ENCODE measurements at places on chromosomes 5 and 9.

DNA sequence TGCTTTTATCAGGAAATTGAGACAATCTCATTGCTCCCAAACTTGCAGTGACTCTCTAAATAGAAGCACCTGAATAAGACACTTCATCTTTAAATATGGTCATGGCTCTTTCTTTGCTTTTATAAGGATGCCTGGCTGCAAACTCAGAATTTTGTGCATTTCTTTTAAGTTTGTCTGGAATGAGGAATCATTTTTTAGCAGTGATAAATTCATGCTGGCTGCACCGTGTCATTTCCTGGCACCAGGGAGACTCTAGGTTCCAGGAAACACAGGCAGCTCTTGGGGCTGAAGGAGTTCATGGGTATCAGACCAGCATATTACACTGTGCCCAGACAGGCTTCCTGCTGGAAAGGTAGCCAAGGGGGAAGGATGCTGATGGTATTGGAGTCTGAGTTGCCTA, 109.9 kb downstream of the NUDT12 start:
- peak; percentile 52 for DNase-seq

DNA sequence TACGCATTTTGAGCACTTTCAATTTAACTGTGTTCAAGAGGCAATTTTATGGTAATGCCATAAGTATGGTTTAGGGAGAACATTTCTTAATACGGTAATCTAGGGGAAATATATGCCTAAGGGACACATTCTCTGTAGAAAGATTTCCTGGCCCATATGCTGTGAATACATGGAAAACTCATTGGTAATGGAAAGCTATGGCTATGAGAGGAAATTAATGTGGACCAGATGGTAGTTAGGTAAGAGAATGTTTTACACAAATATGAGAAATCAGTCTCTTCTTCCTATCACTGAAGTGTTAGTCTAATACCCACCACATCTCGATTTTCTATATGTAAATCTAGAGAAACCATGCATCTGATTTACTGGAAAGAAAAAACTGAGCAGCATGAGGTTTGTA, 105.0 kb downstream of the SEMA6A start:
- no peak for DNase-seq

DNA sequence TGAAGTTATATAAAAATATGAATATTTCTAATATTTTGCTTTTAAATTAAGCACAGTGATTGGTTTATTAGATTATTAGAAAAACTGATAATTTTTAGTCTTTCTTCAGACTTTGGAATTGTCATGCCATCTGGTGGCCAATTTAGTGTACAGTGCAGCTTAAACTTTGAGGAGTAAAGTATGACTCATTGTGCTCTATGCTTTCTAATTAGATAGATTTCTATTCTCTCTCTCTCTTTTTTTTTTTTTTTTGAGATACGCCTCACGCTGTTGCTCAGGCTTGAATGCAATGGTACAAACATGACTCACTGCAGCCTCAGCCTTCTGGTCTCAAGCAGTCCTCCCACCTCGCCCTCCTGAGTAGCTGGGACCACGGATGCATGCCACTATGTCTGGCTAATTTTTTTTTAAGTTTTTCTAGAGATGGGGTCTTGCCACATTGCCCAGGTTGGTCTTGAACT, 42.1 kb upstream of the GPR21 start:
- peak; percentile 83 for DNase-seq

DNA sequence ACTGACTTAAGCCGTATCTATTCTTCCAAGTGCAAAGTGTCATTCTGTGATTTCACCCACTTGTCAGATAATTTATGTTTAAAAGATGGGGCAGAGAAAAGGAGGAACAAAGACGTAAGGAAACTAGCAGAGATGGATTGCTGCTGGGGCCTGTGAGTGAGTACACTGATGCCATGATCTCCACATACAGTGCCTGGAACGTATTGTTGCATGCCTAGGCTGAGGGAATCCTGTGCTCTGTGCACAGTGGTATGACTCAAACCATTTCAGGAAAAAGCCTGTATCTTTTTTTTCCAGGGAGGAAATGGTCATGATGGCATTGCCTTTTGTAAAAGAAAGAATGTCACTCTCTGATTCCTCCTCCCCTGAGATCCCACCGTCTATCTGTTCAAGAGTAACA, 359.5 kb upstream of the ADAMTS16 start:
- DNase-seq, result no peak

- no peak for DNase-seq
Observed at GRCh38 chr5:68273717-68274409, 58.3 kb downstream of the PIK3R1 start.

DNA sequence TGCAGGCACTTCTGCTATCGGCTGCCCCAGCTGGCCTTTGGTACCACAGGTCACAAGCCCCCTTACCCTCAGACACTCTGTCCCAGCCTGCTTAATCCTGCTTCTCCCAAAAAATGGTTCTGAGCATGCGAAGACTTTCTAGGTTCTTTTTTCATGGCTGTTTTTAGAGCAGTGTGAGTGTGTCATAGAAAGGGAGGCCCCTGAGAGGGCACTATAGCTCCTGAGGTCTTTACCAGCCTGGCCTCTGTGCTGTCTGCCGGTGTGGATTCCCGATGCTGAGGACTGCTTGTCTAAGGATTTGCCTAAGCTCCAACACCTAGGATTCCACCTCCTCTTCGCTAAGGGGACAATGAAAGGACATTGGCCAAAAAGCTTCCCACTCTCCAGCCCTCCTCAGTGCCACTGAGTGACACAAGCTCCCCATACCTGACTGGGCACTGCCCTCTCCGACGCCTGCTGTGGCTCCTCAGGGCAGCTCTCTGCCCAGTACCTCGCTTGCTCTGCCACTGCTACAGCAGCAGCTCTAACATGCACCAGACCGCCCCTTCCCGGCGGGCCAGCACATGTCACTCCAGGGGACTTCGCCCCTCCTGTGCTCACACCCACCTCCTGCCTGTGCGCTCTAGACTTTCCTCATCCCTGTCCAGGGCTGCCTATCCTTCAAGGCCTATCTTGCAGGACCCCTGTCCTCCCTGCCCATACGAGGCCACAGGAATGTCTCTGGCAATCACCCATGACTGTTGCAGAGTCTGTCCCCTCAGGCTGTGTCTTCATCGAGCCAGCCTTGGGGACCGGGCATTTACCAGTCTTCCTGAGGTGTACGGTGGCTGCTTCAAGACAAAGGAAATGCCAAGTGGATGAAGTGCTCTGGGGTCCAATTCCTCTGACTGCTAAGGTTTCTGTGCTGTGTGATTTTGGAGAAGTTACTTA, 21.0 kb downstream of the MACROH2A1 start:
- DNase-seq, result no peak

DNA sequence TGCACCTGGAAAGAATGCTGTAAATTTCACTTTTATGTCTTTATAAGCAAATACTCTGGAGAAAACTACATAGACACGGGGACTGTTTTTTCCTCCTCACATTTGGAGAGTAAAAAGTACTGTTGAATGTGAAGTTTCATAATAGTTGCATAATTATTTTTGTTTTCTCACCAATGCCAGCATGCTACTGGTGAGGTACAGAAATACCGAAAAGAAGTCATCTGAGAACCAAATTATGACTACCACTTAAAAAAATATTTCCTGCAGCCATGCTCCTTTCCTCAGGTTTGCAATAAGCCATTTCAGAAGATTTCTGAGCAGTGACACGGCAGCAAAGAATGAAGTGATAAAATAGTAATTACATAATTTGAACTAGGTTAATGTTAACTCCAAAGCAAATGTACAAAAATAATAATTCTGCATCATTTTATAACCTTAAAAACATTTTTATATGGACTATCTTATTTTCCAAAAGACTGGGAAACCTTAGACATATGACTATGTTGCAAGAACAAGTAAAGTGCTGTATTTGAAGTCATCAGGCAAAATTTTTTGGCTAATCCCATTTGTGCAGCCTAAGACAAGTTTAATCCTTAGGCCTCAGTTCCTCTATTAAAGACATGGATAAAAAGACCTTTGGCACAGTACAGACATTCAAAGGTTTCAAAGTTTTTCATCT, 144.7 kb downstream of the PCSK1 start:
- DNase-seq, result no peak

DNA sequence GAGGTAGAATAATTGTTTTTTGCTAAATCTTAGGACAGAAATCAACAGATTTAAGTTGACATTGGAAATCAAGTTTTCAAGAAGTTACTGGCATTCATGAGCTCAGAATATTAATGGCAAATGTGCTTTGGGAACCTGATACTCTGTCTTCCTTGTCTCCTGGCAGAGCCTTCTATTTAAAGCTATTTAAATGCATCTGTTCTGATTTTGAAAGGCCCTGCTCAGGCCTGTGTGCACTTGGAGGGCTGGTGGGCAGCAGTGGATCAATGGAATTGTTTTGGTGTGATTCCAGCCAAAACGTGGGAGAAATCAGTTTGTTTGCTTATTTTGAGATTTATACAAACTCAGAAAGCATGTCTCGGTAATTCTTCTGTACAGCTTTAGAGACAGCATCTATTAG, 38.5 kb downstream of the FBXL7 start:
- DNase-seq, result no peak

DNA sequence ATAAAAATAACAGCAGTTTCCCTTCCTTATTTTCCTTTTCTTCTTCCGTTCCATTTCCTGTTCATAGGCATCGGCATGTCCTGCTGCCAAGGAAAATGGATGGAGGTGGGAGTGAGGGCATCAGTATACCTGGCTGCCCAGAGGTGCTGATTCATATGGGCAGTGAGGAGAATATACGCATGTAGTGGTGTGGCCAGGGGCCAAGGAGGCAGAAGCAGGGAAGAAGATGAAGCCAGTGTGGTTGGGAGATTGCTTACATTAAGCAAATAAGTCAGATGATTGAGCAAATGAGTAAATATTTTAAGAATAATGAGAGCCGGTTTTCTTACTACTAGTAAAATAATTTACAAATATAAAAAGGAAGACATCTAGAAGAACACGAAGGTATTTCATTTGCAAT, 344.9 kb upstream of the PAPPA start:
- DNase-seq, result no peak

DNA sequence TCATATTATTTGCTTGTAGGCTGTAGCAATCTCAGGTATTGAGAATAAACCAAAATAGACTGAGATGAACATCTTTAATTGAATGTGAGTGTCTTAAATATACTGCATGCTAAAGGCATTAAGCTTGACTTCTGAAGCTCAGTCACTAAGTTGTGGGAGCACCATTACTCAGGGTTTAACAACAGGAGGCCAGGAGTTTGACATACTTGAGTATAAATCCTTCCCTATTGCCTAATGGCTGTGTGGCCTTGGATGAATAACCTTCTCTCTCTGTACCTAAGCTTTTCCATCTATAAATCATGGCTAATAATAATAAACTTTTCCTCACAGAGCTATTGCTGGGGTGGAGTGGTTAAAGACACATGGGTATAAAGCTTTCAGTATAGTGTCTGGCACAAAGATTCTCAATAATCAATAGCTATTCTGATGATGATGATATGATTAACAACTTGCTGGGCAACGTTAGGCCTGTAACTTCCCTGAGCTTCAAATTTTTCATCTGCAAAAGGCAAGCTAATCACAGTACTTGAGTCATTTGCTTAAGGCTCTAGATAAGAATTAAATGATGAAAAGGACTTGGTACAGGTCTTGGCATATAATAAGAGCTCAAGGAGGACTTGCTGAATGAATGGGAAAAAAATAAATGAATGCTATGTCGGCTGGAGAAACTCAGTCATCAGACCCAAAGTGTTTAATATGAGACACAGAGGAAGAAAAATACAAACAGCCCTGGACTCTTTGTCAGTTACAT, 174.0 kb upstream of the IL12B start:
- DNase-seq, result no peak

- peak; percentile 96 for DNase-seq
Observed at GRCh38 chr9:127185931-127186781, 63.7 kb upstream of the ANGPTL2 start.

DNA sequence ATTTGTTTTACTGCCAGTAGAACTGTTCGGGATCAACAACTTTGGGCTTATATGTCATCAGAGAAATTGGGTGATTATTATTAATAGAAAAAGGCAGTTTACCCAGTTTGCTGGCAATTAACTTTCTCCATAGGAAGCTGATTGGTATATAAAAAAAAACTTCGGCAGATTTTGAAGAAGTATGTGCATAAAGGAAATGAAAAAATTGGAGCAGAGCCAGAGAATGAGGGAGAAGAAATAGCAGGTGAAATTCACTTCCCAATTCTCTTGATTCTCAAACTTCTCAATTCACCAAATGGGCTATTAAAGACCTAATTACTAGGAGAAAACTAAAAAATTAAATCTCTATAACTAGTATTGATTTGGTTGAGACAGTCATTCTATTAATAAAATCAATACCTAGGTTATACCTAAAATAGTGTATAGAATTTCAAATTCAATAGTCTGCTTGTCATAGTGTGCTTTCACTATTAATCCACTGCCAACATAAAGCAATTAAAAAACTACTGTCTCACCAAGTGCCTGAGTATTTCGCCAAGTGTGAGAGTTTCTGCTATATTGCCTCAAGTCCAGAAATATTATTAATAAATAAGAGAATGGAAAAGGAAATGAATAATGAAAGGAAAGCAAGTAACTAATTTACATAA, 47.5 kb downstream of the STX17 start:
- no peak for DNase-seq

GRCh38 chr5:95027151-95027721, 257.7 kb downstream of the MCTP1 start:
- no peak for DNase-seq

GRCh38 chr5:40514976-40515375, 164.7 kb upstream of the PTGER4 start:
- DNase-seq, result no peak

DNA sequence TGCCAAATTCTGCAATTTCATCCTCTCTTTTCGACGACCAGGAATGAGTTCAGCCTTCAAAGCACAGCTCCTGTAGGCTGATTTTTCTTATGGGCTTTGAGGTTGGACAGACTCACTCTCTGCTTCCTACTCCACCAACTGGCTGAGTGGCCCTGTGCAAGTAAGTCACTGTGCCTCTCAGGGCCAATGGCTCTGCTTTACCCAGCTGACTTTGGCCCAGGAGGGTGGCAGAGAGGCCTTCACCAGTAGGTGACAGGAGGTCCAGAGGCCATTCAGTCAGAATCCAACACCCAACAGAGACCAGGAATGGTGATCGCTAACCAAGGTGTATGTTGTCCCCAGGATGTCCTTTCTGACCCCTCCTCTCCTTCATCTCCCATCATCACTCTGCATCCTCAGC, 49.5 kb upstream of the ALDH1B1 start:
- DNase-seq, result no peak

DNA sequence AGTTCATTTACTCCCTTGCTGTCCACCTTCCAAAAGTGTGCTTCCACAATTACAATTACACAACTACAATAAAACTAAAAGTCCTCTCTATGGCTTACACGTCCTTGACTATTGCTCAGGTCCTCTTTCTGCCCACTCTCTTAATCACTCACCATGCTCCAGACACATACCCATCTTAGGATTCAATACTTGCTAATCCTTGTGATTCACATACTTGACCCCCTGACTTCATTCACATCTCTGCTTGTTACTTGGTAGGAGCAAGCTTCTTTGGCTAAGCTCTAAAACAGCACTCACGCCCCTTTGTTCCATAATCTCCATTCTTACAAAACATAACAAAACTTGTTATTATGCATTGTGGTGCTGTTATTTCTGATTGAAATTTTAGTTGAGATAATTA, 215.8 kb downstream of the EDIL3 start:
- DNase-seq, result no peak

DNA sequence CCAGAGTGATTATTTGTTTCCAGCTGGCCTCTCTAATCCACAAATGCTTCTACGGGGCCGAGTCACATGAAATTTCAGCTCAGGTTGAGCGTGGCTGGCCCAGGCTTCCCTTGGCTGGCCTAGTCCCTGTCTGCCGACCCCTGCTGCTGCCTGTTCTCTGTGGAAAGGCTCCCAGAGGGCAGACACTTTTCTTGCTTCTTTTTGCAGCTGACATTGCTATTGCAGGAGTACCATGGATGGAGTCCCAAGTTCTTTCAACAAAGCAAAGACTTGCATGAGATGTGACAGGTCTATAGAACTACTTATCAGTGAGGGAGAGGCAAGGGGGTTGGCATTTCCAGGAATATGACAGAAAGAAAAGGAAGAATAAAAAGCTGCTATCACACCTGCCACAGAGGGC, 287.4 kb upstream of the ARRDC3 start:
- DNase-seq, result no peak
